ENCODE measurements at places on chromosomes 5 and 9.

DNA sequence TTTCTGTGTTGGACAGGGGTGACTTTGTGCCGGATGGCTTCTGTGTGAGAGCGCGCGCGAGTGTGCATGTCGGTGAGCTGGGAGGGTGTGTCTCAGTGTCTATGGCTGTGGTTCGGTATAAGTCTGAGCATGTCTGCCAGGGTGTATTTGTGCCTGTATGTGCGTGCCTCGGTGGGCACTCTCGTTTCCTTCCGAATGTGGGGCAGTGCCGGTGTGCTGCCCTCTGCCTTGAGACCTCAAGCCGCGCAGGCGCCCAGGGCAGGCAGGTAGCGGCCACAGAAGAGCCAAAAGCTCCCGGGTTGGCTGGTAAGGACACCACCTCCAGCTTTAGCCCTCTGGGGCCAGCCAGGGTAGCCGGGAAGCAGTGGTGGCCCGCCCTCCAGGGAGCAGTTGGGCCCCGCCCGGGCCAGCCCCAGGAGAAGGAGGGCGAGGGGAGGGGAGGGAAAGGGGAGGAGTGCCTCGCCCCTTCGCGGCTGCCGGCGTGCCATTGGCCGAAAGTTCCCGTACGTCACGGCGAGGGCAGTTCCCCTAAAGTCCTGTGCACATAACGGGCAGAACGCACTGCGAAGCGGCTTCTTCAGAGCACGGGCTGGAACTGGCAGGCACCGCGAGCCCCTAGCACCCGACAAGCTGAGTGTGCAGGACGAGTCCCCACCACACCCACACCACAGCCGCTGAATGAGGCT is at the start of gene ADRB2:
ADRB2 (plus strand) TSS at position 559 of the 686 bp plus-strand sequence. CDS start 221 bp downstream, outside the sequence.
- peak; percentile 80 for DNase-seq

GRCh38 chr5:132275367-132276220 is 18.1 kb downstream of the PDLIM4 start:
- DNase-seq: no peak

DNA sequence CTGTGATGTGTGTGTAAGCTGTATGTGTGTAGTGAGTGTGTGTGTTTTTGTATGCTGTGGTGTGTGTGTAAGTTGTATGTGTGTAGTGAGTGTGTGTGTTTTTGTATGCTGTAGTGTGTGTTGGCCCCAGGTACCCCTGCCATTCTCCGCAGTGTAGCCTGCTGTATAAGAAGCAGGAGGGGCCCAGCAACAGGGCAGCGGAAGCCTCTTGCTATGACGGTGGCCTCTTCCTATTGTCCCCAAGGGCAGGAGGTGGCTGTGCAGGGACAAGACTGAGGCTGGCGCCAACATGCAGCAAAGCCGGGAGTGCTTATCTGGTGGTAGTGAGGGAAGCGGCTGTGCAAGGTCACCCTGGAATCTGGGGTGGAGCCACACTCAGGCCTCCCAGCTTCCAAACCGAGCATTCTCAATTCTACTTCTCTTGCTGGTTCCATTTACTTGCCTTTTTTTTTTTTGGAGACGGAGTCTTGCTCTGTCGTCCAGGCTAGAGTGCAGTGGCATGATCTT is 5.1 kb downstream of the SPAAR start:
- no peak for DNase-seq

GRCh38 chr5:135230251-135230925 is 168.6 kb downstream of the MACROH2A1 start:
- DNase-seq: no peak

DNA sequence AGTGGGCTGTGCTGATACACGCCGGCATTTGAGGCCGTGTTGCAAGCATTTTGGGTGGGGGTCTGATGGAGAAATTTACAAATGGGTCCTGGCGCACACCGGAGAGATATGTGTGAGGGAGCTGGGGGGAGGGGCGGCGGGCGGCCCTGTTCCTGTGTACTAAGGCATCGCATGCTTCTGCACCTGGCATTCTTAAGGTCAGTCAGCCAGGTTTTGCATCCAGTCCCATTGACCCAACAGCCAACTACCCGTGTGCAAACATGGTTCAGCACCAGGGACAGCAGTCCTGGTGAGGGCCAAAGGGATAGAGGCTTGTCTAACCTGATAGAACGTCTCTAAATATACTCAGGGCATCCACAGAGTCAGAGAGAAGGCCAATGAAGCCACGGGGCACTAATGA is 839 bp downstream of the GABRG2 start:
- DNase-seq: no peak

GRCh38 chr9:114769624-114770023 is 36.2 kb downstream of the TNFSF15 start:
- DNase-seq: no peak

GRCh38 chr5:44622331-44622730 is 186.4 kb upstream of the MRPS30 start:
- DNase-seq: no peak

DNA sequence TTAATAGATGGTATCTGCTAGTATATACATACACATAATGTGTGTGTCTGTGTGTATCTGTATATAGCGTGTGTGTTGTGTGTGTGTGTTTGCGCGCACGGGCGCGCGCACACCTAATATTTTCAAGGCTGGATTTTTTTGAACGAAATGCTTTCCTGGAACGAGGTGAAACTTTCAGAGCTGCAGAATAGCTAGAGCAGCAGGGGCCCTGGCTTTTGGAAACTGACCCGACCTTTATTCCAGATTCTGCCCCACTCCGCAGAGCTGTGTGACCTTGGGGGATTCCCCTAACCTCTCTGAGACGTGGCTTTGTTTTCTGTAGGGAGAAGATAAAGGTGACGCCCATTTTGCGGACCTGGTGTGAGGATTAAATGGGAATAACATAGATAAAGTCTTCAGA is 757 bp downstream of the FXN start:
- DNase-seq: no peak

DNA sequence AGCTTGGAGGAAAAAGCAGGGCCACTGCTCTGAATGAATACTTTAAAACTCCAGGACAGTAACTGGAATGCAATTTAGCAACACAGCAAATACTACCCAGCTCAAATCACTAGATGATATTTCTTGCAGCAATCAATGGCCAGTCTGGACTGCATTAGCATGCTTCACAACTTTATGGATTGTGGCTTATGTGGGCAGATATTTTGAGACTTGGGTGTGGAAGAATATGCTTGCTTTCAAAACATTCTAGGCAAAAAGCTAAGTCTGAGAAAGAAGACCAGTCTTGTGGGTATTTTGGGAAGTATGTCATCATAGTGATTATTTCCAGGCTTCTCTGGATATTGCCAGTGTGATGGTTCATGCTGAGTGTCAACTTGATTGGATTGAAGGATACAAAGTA is 3.1 kb downstream of the RANBP3L start:
- DNase-seq: no peak

DNA sequence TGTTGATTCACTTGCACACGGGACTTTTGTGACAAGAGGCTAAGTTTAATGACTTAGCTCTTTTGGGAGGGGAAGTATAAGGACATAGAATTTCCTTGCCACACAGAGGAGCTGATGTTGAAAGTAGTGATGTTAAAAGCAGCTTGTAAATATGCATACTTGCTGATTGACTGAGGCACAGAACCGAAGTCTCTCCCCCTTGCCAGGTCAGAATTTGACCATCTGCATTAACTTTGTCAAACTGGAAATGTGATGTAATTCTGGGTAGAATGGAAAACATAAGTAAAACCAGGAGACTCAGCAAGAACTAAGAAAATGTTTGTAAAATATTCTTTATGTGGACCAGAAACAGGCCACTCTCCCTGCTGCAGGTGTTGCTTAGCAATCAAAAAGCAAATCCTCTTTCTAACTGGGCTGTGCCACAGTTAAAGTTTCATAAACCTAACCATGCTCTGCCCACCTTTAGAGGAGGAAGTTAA is 284.2 kb downstream of the NR3C1 start:
- DNase-seq: no peak

GRCh38 chr5:130231786-130232185 is 327.5 kb downstream of the CHSY3 start:
- DNase-seq: no peak
